Mesothelial cell of epicardium (in vitro differentiated cells): ENCODE measurements at places on chromosomes 12 and 14.

DNA sequence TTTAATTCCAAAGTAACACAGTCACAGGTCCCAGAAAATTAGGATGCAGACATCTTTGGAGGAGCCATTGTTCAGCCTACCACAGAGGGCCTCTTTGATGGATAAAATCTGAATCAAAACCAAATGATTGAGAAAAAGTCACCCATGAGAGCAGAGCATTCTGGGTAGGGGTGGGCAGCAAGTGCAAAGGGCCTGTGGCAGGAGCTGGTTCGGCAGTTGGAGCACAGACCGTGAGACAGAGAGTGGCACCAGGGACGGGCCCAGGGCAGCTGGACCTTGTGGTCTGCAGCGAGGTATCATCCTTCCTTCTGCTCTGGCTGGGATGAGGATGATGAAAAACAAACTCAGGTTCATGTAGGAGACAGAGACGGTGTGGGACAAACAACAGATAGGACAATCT, 18.0 kb downstream of the UBC start:
- no peak for DNase-seq

DNA sequence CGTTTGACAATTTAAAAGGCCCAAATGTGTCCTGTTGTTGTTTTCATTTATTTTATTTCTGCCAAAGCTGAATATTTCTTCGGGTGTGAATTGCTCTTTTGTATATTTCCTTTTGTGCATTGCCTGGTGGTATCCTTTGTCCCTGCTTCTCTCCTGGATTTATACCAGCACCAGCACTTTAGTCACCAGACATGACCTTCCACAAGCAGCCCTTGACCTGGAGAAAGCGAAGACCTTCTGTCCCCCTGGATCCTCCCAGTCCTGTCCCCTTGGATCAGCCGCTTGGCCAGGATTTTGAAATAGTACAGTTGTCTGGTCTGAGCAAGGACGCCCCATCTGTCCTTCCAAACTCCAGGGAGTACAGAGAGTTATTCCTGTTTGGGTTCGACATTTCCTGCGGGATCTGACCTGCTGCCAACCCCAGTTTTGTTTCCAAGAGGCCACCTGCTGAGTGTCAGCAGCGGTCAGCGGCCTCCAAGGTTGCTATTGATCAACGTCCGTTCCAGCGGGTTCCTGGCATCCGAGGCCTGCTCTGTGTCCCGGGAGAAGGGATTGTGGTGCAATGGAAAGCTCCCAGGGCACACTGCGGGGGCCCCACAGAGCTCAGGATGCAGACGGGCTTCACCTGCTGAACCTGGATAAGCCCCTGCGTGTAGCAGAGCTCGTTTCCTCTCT, 45.1 kb upstream of the CHGA start:
- DNase-seq: no peak

DNA sequence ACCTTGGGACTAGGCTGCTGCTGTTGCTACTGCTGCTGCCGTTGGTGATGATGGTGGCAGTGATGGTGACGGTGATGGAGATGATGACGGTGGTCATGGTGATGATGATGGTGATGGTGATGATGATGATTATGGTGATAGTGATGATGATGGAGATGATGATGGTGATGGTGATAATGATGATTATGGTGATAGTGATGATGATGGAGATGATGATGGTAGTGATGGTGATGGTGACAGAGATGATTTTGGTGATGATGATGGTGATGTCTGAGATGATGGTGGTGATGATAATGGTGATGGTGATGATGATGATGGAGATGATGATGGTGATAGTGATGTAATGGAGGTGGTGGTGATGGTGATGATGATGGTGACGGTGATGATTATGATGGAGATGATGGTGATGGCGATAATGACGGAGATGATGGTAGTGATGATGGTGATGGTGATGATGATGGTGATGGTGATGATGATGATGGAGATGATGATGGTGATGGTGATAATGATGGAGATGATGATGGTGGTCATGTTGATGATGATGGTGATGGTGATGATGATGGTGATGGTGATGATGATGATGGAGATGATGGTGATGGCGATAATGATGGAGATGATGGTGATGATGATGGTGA, 156.8 kb upstream of the PWP1 start:
- no peak for DNase-seq

DNA sequence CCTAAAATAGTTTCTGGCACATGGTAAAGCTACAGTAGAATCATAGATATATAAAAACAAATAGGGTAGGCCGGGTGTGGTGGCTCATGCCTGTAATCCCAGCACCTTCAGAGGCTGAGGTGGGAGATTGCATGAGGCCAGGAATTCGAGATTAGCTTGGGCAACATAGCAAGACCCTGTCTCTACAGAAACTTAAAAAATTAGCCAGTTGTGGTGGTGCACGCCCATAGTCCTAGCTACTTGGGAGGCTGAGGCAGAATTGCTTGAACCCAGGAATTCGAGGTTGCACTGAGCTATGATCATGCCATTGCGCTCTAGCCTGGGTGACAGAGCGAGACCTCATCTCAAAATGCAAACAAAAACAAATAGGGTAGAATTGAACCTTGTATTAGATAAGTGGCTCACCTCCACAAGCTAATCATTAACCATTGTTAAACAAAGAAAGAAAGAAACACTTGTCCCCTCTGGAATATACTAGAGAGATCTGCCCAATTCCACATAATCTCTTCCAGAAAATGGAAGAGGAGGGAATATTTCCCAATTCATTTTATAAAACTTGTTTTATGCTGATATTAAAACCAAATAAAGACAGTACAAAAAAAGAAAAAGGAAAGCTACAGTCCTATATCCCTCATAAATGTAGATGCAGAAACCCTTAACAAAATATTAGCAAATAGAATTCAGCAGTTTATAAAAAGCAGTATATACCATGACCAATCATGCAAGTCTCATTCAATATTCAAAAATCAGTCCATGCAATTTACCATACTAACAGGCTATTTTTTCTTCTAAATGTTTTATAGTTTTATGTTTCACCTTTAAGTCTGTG, 22.7 kb upstream of the DHRS2 start:
- no peak for DNase-seq

GRCh38 chr14:34620839-34621238, 9.1 kb downstream of the SNX6 start:
- no peak for DNase-seq

DNA sequence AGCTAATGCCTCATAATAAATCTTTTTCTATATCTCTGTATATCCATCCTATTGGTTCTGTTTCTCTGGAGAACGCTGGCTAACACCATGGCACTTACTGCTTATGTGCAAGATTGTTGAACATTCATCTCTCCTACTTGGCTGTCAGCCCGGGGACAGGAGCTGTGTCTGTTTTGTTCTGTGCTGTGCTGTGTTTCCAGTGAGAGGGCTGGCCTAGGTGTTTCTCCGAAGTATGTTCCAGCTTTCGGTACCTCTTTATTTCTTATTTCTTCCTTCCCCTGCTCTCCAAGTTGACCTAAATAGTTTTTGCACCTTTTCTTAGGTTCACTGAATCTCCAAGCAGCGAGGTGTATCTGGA, 18.8 kb upstream of the NR4A1 start:
- no peak for DNase-seq

- DNase-seq: no peak
These were observed 75.5 kb downstream of the PHETA1 start for GRCh38 chr12:111293266-111294009.

DNA sequence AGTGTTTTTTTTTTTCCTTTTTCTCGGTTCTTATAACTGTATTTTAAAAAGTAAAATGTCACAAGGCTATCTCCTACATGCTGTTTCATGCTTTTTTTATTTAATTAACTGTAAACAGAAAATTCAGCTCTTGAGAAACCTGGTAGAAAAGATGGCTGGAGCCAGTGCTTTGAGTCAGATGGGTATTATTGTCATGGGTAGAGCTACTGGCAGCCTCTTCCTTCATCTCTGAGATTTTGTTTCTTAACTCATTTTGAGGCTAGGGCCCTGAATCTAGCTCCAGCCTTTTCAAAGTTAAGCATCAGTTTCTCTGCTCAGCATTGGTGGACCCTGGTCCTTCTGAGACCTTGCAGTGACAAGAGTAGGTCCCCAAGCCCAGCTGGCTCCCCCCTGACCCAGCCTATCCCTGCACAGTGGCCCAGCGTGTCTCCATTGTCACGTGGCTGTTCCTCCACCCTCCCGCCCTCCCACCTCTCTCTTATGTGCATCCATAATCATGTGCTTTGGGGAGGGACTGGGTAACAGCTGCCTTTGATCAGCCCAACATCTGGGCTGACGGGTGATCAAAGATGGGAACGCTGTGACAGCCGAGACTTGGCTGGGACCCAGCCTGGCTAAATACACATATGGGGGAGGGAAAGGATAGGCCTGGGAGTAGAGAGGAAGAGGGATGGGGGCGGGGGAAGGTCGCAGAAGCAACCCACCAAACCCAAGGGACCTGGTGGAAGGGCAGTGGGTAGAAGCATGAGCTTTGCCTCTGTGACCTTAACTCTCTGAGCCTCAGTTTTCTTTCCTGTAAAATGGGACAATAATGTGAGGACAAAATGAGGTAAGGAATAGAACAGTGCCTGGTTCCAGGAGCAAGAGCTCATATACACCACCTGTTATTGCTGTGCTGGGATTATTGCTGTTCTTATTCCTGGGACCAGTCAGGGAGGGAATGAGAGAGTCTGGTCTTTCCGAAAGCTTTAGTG, 24.4 kb upstream of the RBM19 start:
- DNase-seq: no peak

DNA sequence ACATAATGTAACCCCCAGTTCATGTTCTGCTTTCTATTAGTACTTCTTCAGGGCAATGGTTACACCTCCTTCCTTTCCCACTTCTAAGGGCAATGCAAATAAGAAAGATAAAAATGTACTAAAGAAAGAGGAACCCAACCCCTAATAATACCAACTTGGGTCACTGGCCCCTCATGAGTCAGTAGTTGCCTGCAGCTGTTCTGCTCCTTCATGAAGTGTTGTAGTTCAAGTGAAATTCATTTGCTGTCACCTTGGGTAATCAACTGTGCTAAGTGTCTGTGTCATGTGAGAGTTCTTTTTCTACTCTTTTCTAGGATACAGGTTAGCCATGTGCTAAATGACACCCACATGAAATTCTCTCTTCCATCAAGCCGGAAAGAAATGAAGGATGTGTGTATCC, 91.8 kb downstream of the PLXNC1 start:
- DNase-seq: no peak

- DNase-seq: no peak
These were observed 3.0 kb downstream of the NUAK1 start for GRCh38 chr12:106135781-106136180.

DNA sequence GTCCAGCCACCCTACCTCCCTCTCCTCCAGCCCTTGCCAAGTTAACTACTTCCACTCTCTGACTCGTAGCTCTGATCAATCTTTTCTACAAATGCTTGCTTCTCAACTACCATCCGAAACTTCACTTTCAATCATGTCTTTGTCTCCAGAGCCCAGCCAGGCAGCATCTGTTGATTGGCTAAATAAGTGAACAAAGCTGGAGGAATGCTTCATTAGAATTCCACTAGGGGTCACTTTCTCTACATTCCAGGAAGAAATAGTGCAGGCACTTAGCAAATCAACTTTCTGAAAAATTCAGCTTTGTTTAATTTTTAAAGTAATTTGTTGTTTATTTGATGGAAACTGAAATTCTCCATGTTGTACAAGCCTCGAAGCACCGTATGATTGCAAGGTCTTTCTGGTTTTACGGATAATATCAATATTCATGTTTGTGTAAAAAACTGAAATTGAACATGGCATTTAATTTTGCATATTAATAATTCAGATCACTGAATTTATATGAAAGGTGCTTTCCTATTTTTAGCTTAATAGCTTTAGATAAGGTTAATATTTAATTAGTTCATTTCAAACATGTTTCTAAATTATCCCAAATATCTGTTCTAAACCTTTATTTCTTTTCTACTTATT, 32.4 kb upstream of the HELB start:
- no peak for DNase-seq

DNA sequence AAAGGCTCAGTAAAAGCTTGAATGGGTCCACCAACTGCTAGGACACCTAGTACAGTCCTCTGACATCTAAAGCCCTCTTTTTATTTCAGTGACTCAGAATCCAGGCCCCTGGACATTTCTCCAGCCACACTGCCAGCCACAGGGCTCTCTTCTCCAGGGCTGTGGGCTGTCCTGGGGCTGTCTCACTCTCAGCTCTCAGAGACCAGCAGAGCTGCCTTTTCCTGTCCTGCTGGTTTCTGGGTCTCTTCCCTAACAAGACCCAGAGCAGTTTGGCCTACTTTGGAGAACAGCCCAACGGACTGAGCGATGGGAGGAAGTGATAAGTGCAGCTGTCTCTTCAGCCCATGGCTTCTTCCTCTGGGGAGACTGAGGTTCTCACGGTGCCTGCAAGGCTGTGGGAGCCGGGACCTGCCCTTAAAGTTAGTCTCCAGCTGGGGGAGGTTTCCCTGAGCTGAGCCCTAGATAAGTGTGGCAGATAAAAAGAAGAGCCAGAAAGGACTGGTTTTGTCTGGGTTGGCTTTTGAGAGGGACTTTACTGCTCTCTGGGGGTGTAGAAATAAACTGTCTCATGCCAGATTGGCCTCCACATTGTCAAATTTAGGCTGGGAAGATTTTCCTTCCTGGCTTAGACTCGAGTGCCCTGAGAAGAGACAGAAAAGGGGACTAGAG, 979.8 kb downstream of the VRK1 start:
- no peak for DNase-seq

- DNase-seq: no peak
These were observed 1.1 kb downstream of the PPP1R1A start for GRCh38 chr12:54587315-54587873.

DNA sequence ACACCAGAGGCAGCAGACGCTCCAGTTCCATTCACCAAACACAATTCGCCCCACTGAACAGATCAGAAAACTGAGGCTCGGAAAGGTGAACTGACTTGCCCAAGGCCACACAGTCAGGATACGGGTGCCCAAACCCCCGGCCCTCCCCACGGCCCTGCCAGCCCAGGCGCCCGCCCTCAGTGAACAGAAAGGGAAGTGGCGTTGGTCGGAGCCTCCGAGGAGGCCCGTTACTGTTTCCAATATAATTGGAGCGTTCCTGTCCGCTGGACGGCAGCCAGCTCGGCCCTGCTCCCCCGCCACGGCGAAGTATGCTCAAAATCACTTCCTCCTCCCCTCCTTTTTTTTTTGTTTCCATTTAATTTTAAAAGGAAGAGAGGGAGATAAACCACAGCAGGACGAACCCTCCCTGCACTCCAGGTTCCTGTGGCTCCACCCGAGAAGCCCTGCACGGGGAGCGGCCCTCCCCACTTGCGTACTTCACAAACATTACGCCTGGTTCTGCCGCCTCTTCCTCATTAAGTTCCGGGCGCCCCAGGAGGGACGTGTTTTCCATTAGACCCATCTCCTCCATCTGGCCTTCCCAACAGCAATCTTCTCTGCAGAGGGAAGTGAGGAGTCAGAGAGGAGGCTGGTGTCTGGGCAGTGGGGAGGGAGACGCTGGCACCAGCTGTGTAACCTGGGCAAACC, 61.1 kb downstream of the NCOR2 start:
- no peak for DNase-seq

- no peak for DNase-seq
These were observed 31.6 kb upstream of the FICD start for GRCh38 chr12:108483213-108484059.
